ENCODE measurements at places on chromosomes 2 and 18. TPM values are rescaled to one million over a fixed set of nuclear protein-coding genes. Genes with fewer than 3 reads are reported as not detected.

ZNF804A gene
- not detected for total RNA-seq

DNAJC5G gene
- not detected for total RNA-seq

UGT1A8 gene
- total RNA-seq = not detected

FSHR gene
- total RNA-seq = not detected

RFTN2 gene
- total RNA-seq = not detected

NTSR2 gene
- not detected for total RNA-seq

CFC1 gene
- not detected for total RNA-seq

NR4A2 gene
- 29.7 TPM for total RNA-seq

LIMS2 gene
- 15.5 TPM for total RNA-seq

CTNNA2 gene
- not detected for total RNA-seq

HRH4 gene
- total RNA-seq = not detected

ABCG8 gene
- total RNA-seq = not detected

LAPTM4A gene
- 24.4 TPM for total RNA-seq

GALNT5 gene
- not detected for total RNA-seq

TCF4 gene
- 0.91 TPM for total RNA-seq

CCDC150 gene
- total RNA-seq = 10.1 TPM

ARL5A gene
- total RNA-seq = 40.6 TPM

SERPINB2 gene
- total RNA-seq = not detected

ERICH2 gene
- total RNA-seq = not detected

LRATD1 gene
- total RNA-seq = not detected

ZCCHC2 gene
- total RNA-seq = 22.1 TPM

DSC3 gene
- total RNA-seq = not detected

ATOH8 gene
- total RNA-seq = not detected

LIMS3 gene
- total RNA-seq = 1.5 TPM

CNTNAP5 gene
- total RNA-seq = not detected

PLB1 gene
- 1.3 TPM for total RNA-seq

CFAP65 gene
- total RNA-seq = not detected

ICA1L gene
- 5.1 TPM for total RNA-seq

HOXD3 gene
- not detected for total RNA-seq

ACOXL gene
- not detected for total RNA-seq

GCG gene
- total RNA-seq = not detected

PAX8 gene
- total RNA-seq = 2.8 TPM

RAB27B gene
- 0.52 TPM for total RNA-seq

OSBPL1A gene
- total RNA-seq = 2.4 TPM

TACR1 gene
- not detected for total RNA-seq

ITGAV gene
- 4.5 TPM for total RNA-seq

VWC2L gene
- total RNA-seq = not detected

SKA1 gene
- total RNA-seq = 36.1 TPM

HOXD4 gene
- total RNA-seq = not detected

RPRM gene
- total RNA-seq = not detected

CDCA7 gene
- 74.0 TPM for total RNA-seq

C2orf81 gene
- 2.6 TPM for total RNA-seq

REG3A gene
- total RNA-seq = not detected

CBLN2 gene
- total RNA-seq = not detected

PROKR1 gene
- total RNA-seq = not detected

KCNJ3 gene
- total RNA-seq = not detected
